ENCODE measurements at places on chromosomes 5 and 9.

GRCh38 chr5:152164860-152165259 is 240.2 kb upstream of the GLRA1 start:
- no peak for DNase-seq

GRCh38 chr5:179472174-179472573 is 78.2 kb upstream of the RUFY1 start:
- no peak for DNase-seq

- DNase-seq: no peak
These were observed 237.5 kb downstream of the SLIT3 start for GRCh38 chr5:169063316-169063953.

DNA sequence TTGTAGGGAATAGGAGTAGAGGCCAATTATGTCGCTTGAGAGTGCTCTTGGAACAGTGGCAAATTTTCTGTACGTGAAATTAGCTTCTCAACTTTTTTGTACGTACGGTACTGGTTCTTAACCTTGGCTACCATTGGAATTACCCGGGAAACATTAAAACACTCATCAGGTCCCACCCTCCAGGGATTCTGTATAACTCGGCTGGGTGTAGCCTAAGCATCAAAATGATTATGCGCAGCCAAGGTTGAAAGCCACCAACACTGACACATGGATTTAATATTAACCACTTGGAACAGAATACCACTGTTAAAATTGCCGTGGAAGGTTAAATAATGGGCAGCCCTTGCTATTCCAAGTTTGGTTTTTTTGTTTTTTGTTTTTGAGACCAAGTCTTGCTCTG is 17.4 kb downstream of the DNAJA1 start:
- no peak for DNase-seq

- DNase-seq: no peak
These were observed 96.3 kb downstream of the KIAA0825 start for GRCh38 chr5:94522117-94522516.

DNA sequence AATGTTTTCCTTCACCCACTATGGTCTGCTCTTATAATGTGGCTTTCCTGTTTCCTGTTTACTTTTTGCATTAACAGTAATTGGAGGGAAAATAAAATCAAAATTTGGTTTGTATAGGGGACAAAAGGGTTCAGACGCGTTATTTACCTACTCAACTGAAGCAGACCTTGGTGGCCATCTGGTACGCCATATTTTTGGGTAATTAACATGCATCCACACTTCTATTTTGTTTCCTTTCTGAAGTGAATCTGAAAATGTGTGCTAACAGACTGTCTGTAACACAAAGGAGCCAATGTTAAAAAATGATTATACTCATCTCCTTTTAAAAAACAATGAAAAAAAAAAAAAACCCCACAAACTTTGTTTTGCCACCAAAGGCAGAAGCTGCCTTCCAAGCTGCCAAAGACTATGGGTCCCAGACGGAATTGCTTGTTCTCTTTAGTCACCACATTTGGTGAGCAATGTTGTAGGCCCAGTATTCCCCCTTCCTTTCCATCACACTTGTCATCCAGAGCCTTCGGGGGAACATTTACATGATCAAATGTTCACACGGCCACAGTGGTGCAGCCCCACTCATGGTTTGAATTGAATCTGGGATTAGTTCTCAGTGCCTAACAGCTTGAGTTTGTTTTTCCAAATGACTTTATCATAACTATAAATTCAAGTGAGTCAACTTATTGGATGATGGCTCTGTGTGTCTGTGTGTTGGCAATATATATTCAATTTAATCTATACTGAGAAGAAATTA is 323.7 kb upstream of the CD180 start:
- DNase-seq: no peak

DNA sequence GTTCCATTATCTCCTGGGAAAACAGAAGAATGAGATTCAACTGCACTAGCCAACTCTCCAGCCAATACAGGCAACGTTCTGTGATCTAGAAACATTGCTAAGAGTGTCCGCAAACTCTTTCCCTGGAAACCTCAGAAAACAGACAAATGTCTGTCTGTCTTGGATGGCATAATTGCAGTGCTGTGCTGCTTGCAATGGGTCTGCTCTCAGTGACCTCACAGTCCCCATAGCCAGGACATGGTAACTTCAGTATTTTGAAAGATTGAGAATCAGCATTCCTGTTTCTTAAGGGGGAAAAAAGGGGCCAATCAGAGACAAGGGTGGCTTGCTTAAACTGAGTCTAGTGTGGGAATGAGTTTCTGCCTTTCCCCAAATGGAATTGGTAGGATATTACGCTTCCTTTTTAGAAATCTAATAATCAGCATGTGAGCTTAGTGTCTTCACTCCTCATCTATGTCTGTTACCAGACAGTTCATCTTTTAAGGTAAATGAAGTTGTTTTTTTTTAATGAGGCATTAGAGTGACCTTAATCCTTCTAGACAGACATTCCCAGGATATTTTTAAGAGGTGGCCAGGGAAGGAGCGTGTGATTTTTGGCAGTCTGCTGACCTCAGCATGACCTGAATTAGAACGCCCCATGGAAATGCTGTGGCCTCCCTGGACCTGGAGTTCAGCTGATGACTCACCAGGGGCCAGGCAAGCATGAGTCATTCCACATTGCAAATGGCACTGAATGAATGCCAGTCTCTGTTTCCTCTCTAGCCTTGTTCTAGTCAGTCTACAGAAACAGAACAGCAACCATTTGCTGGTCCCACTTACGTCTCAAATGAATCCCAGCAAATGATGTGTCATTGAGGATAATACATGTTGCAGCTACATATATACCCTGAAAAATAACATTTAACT is 210.2 kb upstream of the ACTBL2 start:
- peak; percentile 8 for DNase-seq

DNA sequence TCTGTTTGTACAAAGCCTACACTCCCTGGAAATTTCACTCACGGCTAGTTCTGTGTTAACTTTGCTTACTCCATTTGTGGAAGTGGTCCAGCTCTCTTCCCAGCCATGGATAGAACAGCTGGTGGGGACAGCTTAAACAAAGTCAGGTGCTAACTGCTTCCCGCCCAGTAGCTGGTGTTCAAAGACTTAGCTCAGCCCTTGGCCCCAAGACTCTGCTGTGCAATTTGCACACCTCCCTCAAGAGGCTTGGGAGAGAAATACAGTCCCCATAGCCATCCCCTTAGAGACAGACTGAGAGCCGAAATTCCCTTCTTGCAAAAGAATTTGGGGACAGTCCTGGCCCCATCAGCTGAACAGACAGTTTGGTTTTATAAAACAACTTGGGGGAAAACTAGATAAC is 73.8 kb upstream of the RAI14 start:
- no peak for DNase-seq

DNA sequence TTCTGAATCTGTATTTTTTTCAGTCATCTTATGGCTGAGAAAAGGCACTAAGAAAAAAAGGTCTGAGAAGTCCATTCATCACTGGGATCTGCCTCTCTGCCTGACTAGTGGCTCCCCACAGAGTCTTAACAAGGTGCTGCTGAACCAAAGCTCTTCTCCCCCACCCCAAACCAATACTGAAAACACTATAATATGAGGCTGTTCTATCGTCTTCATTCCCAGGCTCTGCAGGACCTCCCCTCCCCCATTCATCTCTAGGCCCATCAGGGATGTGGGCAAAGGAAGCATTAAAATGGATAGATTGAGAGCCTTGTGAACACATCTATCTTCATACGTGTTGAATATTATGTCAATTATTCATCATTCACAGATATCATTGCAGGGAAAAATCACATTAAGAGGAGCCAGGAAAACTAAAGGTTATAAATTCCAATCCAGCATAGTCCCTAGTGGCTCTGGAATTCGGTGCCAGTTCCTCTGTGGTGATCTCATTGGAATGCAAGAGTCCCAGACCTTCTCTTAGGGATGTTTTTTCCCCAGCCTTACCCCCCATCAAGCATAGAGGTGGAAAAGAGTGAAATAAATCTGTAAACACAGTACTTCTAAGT is 44.3 kb upstream of the GPR151 start:
- DNase-seq: no peak

GRCh38 chr9:94911211-94911610 is 184.7 kb downstream of the AOPEP start:
- no peak for DNase-seq

- DNase-seq: no peak
These were observed 34.8 kb downstream of the FBXO38 start for GRCh38 chr5:148418511-148418910.

DNA sequence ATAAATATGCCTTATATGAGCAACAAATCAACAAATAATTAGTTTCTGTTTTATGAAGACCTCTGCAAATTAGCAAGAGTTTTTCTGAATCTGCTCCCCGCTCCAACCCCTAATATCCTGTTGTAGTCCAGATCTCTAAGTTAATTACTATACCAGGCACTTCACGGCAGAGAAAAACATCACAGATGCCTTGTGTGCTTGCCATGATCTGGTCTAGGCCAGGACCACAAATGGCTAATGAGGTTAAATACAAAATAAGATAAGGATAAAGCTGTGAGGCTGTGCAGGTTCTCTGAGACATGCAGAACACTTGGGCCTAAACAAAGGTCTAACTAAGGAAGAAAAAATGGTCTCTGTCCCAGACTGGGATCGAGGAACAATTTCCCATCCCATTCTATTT is 150.8 kb downstream of the SLIT3 start:
- DNase-seq: no peak

DNA sequence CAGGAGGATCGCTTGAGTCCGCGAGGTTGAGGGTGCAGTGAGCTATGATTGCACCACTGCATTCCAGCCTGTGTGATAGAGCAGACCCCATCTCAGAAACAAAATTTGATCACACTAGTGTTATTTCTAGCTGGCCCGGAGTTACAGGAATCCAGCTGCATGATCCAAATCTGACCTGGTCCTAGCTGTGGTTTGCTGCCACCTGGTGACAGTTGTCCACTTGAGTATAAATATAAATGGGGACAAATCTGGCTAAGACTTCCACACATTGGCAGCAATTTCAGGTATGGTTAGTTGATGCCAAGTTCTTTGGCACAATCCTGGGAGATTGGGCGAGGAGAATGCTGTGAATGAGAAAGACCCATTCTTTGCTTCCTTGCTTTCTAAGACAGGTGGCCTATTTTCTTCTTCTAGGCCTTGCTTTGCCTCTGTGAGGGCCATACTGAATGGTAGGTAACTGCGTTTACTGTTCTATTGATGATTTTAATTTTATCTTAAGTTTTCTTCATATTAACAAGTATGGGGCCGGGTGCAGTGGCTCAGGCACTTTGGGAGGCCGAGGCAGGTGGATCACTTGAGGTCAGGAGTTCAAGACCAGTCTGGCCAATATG is 35.4 kb downstream of the UBE2R2 start:
- DNase-seq: peak; percentile 7

DNA sequence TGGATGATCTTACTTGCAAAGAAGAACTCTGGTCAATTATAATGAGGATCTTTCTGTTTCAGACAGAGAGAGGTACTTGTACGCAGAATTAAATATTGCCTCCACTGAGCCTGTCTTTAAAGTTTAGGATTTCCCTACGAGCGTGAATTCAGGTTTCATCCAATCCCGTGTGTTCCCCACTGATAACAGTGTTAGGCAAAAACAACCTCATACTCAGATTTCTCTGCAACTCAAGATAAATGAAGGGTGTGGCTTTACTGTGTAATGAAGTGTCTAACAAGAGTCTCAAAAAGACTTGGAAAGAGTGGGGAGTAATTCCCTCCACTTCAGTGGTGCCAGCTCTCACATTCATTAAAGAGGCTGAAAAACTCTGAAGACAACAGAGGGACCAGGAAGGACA is 53.2 kb upstream of the ACO1 start:
- no peak for DNase-seq

- DNase-seq: no peak
These were observed 22.3 kb downstream of the DMGDH start for GRCh38 chr5:79047199-79047598.

- DNase-seq: no peak
These were observed 87.3 kb upstream of the GNAQ start for GRCh38 chr9:78118742-78119473.

GRCh38 chr5:144144956-144145751 is 25.3 kb downstream of the YIPF5 start:
- no peak for DNase-seq

- no peak for DNase-seq
These were observed 692.9 kb downstream of the MTRR start for GRCh38 chr5:8561854-8562253.

DNA sequence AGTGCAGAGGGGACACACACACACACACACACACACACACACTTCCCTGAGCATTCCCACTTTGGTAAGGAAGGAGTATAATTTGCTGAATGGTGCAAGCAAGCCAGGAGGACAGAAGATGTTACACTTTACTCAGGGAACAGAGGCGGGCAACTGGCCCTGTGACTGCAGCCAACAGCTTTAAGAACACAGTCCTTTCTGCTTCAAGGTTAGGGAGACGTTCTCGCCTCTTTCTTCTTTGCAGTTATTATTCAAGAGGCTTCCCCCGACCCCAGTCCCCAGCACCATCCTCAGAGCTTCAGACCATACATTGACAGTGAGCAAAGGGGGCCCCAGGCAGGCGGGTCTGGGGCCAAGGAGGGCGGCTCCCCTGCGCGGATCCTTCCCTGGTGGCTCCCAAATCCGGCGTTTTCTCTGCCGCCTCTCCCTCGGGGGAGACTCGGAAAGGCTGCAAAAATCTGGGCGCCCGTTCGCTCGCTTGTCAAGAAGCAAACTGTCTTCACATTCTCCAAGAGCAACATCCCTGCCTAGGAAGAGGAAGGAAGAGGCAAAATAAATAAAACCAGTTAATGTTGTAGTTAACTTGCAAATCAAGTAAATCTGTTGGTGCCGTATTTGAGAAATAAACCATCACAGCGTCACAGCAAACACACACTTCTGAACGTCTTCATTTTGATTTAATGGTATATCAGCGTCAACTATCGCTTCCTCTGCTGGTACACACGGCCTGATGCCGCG is 3.8 kb upstream of the LHX2 start:
- DNase-seq: no peak

Data from activated naive CD4-positive, alpha-beta T cell treated with anti-CD3 and anti-CD28 coated beads, Interleukin-2, amount 50 U/mL, for 72 hours (primary cell).